Left lung (tissue), 14 donors: ENCODE measurements at places on chromosomes 2 and 18. TPM values are rescaled to one million over a fixed set of nuclear protein-coding genes. Genes with fewer than 3 reads are reported as not detected.

DNA sequence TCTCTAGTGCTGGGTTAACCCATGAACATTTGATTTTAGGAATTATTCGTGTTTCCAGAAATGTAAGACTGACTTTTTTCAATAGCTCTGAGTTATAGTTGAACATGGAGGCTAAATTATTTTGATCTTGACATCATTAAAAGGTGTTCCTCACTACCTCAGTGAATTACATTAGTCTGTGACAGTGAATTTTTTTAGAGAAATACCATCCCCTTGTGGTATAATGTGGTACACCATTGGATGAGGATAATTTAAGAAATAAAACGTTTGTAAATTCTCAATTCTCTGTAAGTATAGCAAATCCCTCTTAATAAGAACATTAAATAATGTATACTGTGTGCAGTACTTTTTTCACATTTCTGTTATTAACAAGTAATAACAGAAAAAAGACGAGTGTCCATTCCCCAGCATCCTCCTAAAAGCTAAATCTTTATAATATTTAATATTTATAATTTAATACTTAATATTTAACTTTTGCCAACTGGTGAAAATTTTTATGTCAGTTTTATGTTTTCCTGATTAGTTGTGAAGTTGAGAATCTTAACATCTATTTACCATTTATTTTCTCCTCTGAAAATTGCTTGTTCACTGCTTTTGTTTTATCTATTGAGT lies 70.3 kb upstream of the CWC22 start:
- no peaks in the 10 kb centered on the region for H3K27me3 ChIP-seq
- no peaks in the 10 kb centered on the region for H3K36me3 ChIP-seq
- no peak overlapping the region for H3K27ac ChIP-seq
- H3K4me1 ChIP-seq, result no peaks in the 10 kb centered on the region
- no peak overlapping the region for H3K4me3 ChIP-seq
- DNase-seq, result peak; percentile 1

GRCh38 chr2:177314722-177315264 lies 50.3 kb upstream of the NFE2L2 start:
- H3K27me3 ChIP-seq, result no peaks in the 10 kb centered on the region
- no peak for DNase-seq
- H3K27ac ChIP-seq, result no peak overlapping the region
- no peaks in the 10 kb centered on the region for H3K36me3 ChIP-seq

Gene SCN7A
- 112 TPM for polyA plus RNA-seq

DNA sequence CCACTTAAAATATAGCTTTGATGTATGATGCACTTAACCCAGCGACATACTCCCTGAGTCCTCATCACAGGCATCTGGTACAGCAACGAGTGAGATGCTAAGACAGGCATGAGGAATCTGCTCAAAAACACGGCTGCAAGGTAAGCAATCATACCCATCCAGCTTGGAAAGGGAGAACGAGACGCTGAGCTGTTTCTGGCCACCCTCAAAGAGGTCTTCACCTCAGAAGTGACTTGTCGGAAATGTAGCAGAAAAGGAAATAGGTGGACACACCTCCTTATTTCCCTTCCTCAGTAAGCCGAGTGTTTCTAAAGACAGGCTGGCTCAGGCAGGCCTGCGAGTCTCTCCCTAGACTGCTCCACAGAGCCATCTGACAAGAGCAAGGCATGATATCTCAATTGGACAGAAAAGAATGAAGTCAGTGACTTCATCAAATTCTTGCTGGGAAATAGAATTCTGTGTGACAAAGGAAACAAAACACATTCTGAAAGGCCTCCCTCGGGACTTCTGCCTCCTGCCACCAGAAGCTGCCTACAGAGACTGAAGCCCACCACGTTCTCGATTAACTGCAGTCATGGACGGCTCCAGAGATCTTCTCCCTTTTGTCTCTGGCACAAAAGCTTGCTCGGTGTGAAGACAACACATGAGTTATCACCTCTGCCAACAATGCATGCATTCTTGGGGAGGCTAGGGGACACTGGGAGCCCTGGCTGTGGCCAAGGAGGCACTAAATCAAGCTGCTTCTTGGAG lies 84.3 kb downstream of the UXS1 start:
- no peak for DNase-seq
- no peak overlapping the region for H3K4me3 ChIP-seq
- no peaks in the 10 kb centered on the region for H3K27me3 ChIP-seq
- peaks cover 4% of the 10 kb centered on the region for H3K4me1 ChIP-seq

Gene ADRA2B
- 1.2 TPM for polyA plus RNA-seq

GRCh38 chr18:60082790-60083189 lies 183.0 kb downstream of the PMAIP1 start:
- H3K36me3 ChIP-seq, result no peaks in the 10 kb centered on the region
- H3K4me3 ChIP-seq, result no peak overlapping the region
- no peaks in the 10 kb centered on the region for H3K27me3 ChIP-seq
- H3K27ac ChIP-seq, result no peak overlapping the region

GRCh38 chr2:58856100-58856499 lies 615.0 kb upstream of the FANCL start:
- no peak for DNase-seq
- H3K4me1 ChIP-seq, result no peaks in the 10 kb centered on the region
- no peaks in the 10 kb centered on the region for H3K27me3 ChIP-seq
- H3K36me3 ChIP-seq, result no peaks in the 10 kb centered on the region
- H3K27ac ChIP-seq, result no peak overlapping the region

- no peak overlapping the region for H3K4me3 ChIP-seq
- H3K4me1 ChIP-seq, result no peaks in the 10 kb centered on the region
- H3K27ac ChIP-seq, result no peak overlapping the region
Measured at GRCh38 chr18:49980896-49981295, 167.6 kb upstream of the ACAA2 start.

GRCh38 chr2:32572737-32573136 lies 55.1 kb upstream of the TTC27 start:
- DNase-seq, result no peak
- no peak overlapping the region for H3K4me3 ChIP-seq
- no peak overlapping the region for H3K27ac ChIP-seq
- peaks cover 42% of the 10 kb centered on the region for H3K36me3 ChIP-seq
- no peaks in the 10 kb centered on the region for H3K27me3 ChIP-seq

DNA sequence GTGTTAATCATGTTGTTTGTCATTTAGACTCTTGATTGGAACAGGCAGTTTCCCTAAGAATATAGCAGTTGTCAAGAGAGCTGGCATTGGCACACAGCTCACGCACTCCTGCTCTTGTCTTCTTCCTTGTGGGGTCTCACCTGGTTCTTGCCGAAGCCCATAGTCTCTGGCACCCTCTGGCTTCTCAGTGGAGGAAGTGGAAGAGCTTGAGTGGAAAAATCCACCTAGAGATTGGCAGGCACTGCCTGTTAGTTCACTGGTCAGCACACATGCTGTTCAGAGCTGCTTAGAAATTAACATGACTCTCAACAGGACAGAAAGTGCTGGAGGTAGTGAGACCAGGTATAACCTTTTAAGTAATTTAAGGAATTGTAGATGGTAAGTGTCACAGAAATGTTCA lies 28.3 kb downstream of the SCTR start:
- no peak overlapping the region for H3K27ac ChIP-seq
- no peaks in the 10 kb centered on the region for H3K4me1 ChIP-seq
- no peaks in the 10 kb centered on the region for H3K27me3 ChIP-seq
- no peak for DNase-seq
- H3K36me3 ChIP-seq, result no peaks in the 10 kb centered on the region

GRCh38 chr18:22412176-22412911 lies 5.4 kb downstream of the CTAGE1 start:
- no peaks in the 10 kb centered on the region for H3K4me1 ChIP-seq
- no peaks in the 10 kb centered on the region for H3K27me3 ChIP-seq
- H3K36me3 ChIP-seq, result no peaks in the 10 kb centered on the region
- no peak overlapping the region for H3K4me3 ChIP-seq

Gene CCL20
- polyA plus RNA-seq, result not detected

DNA sequence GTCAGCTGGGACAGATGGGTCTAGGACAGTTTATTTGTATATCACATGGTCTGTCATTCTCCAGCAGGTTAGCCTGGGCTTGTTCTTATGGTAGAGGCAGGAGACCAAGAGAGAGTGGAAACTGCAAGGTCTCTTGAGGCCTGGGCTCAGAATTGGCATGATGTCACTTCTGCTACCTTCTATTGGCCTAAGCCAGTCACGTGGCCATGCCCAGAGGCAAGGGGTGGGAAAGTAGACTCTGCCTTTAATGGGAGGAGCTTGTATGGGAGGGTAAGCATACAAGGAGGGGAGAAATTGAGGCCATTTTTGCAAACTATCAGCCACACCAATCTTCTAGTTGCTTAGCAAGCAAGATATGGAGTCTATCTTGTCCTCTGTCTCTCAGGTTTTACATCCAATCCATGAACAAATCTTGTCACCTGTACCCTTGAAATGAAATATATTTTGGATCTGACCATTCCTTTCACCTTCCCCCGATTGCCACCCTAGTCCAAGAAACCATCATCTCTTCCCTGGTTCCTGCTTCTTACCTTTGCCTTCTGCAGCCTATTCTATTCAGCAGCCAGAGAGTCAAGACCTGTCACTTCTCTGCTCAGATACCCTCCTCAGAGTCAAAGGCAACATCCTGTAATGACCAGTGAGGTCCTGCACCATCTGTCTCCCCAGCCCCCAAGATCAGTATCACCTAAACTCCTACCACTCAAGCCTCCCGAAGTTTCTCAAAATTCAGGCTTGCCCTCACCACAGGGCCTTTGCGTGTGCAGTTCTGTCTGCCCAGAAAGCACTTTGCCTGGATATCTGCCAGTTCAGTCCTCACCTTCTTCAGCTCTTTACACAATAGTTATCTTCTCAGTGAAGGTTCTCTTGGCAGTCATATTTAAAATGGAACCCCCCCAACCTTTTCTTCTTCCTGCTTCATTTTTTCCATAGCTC lies 240.0 kb downstream of the LOXHD1 start:
- no peaks in the 10 kb centered on the region for H3K36me3 ChIP-seq
- no peak overlapping the region for H3K4me3 ChIP-seq
- DNase-seq, result no peak
- H3K27me3 ChIP-seq, result no peaks in the 10 kb centered on the region
- no peak overlapping the region for H3K27ac ChIP-seq
- peaks cover 3% of the 10 kb centered on the region for H3K4me1 ChIP-seq

GRCh38 chr2:213285404-213285803 lies 1.1 kb downstream of the SPAG16 start:
- H3K4me3 ChIP-seq, result no peak overlapping the region
- H3K27ac ChIP-seq, result no peak overlapping the region
- H3K4me1 ChIP-seq, result peaks cover 5% of the 10 kb centered on the region
